ENCODE measurements at places on chromosomes 1 and 21.

DNA sequence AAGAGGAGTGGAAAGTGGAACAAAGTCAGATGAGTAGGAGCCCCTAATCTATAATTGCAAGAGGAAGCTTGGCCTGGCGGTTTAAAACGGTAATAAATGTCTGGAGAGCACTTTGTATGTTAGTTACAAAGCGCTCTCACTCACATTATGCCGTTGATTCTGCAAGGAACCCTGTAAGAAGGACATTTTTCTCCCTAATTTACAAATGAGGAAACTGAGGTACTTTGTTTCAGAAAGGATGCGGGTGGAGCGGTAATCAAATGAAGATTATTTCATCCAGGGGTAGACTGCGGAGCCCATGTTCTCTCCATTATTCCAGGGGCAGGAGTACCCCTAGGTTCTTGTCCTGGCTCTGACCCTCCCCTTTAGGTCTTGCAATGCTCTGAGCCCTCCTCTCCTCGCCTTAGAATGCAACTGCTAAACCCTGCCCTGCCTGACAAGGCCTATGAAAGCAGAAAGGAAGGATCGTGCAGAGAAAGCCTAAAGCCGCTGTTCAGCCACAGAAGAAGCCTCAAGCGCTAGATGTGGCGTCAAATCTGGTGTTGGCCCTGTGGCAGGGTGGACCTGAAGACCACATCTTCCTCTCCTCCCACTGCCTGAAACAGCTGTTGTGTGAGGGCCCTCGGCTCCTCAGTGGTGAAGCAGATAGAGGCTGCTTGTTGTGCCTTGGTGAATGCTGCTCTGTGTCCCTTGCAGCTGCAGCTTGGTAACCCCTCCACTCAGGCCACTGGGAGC lies 588 bp upstream of the PACC1 start:
- no peak for DNase-seq

DNA sequence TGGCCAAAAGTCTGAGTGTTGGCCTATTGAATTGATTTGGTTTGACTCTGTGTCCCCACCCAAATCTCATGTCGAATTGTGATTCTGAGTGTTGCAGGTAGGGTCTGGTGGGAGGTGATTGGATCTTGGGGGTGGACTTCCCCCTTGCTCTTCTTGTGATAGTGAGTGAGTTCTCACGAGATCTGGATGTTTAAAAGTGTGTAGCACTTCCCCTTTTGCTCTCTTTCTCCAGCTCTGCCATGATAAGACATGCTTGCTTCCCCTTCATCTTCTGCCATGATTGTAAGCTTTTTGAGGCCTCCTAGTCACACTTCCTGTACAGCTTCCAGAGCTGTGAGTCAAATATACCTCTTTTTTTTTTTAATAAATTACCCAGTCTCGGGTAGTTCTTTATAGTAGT lies 297.1 kb upstream of the ZRANB2 start:
- DNase-seq, result no peak

- no peak for DNase-seq
Observed at GRCh38 chr1:2259668-2260402, 31.7 kb downstream of the SKI start.

DNA sequence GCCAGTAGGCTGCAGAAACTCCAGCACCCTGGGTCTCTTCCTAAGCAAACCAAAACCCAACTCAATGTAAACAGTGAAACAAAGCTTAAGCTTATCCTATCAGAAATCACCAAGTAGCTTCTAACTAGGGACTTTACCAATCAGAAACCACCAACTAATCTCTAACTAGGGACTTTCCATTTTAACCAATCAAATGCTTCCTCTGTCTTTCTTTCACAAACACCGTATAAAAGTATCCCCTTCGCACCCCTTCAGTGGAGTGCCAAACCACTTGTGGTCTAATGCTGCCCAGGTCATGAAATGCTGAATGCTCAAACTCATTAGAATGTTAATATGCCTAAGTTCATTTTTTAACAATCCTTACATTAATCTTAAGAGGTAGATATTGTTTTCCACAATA lies 250.5 kb upstream of the DUSP10 start:
- DNase-seq, result no peak

DNA sequence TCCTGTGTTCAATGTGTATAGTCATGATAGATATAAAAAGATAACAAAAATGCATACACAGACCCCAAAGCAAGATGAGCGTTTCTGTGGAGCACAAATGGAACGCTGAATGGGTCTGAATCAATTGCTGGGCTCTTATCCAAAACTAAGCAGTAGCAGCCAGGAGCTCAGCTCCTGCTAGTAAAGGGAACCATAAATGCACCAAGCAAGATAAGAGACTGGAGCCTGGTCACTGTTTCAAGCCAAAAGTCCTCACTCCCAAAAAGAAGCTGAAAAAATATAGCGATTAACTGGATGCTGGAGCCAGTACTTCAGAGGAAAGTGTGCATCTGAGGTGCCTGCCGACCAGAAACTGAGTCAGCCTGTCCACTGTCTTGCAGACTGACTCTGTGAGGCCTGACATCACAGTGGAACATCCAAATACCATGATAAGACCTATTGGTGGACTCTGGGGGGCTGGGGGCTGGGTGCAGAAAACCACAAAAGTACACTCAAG lies 68.9 kb downstream of the LRRC8C start:
- peak; percentile 33 for DNase-seq

- no peak for DNase-seq
Observed at GRCh38 chr1:226308166-226308722, 720 bp downstream of the LIN9 start.

DNA sequence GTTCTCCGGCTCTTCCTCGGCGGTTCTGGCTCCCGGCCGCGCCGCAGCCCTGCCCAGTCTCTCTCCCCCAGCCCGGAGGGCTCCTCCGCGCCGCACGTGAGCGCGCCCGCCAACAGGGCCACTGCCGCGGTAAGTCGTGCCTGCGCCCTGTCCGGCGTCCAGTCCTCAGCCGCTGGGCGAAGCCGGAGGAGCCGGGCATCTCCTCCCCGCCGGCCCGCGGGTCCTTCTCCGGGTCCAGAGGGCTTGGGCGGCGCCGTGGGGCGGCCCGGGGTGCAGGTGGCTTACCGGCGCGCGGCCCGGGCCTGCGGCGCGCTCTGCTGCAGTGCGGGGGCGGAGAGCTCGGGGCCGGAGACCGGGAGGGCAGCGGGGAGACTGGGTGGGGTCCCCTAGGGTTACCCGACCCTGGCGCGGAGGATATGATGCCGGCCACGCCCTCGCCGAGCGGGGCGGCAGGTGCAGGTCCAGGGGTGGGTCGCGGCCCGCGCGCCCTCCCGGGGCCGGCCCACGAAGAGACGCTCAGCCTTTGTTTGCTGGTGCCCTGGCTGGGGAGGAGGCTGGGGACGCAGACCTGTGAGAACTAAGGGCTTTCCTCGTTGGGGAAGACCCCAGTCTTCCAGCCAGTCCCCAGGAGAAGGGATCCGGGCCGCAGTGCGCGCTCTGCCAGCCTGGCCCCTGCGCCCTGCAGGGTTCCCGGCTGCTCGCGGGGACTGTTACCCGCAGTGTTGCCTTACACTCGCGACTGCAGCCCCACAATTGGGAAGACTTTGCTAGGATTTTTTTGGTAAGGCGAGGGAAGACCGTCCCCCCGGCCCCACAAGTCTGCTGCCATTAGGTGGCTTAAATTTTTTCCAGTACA lies at the start of gene DOP1B:
Gene DOP1B (plus strand): TSS at position 10 of the 856 bp plus-strand sequence. CDS start 7,910 bp downstream, outside the sequence.
- no peak for DNase-seq

DNA sequence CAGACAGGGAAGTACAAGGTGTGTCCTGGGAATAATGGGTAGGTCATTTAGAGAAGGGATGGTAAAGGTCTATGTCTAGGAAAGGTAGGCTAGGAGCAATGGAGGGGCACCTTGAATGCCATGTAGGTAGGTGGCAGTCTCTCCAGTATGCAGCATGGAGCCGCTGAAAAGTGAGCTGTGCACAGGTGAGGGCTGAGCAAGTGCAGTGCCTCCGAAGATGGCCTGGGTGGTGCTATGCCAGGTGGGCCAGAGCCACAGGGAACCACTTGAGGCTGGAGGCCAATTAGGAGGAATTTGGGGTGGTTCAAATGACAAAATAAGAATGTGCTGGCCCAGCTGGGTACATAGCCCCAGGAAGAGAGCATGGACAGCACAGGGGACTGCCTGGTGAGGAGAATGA lies 25.0 kb downstream of the RNU5D-1 start:
- no peak for DNase-seq

DNA sequence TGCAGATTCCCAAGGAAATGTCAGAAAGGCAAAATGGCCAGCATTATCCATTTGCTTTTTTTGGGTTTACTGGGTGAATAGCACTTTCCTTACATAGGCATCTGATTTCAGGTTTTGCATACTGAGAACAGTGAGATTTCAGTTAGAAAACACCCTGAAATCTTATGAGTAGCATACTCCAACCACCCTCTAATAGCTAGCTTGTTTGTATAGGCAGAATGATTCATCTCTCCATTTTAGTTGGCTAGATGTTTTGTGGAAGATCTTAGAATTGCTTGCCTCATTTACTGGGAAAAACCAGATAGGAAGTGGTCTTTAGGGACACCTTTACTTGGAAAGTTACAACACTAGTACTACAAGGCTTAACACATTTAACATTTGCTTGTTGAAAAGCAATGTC lies 10.4 kb downstream of the KYAT3 start:
- DNase-seq, result no peak

DNA sequence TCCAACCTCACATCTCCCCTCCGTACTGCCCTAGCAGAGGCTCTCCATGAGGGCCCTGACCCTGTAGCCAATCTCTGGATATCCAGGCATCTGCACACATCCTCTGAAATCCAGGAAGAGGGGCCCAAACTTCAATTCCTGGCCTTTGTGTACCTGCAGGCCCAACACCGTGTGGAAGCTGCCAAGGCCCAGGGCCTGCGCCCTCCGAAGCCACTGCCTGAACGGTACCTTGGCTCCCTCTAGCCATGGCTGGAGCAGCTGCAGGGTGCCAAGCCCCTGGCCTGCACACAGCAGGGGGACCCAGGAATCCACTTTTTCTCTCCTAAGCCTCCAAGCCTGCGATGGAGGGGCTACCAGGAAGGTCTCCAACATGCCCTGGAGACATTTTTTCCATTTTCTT lies 84.2 kb downstream of the PTGER3 start:
- no peak for DNase-seq

DNA sequence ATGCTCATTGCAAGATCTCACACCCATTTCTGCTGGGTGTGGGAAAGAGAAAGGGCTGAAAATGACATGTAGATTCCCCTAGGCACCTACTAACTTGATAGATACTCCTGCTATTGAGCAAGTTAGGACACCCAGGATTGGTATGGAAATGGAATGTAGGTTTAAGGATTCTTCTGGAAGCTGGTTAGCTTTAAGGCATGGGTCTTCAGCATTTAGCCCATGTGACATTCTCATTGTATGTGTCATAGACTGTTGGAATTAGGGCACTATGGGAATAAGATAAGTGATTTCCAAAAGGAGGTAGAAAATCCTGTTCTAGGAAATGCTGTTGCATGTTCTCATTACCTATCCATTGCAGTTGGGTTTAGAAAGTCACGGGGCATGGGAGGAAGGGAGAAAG lies 76.2 kb downstream of the DISC1 start:
- DNase-seq, result no peak

GRCh38 chr1:17118706-17119075 lies 560 bp downstream of the PADI2 start:
- DNase-seq, result no peak

GRCh38 chr1:158806916-158807536 lies 24.1 kb upstream of the MNDA start:
- no peak for DNase-seq

GRCh38 chr21:44461464-44462001 lies 6.2 kb downstream of the LRRC3 start:
- no peak for DNase-seq

- DNase-seq, result no peak
Observed at GRCh38 chr1:110455151-110455550, 4.2 kb downstream of the PROK1 start.

DNA sequence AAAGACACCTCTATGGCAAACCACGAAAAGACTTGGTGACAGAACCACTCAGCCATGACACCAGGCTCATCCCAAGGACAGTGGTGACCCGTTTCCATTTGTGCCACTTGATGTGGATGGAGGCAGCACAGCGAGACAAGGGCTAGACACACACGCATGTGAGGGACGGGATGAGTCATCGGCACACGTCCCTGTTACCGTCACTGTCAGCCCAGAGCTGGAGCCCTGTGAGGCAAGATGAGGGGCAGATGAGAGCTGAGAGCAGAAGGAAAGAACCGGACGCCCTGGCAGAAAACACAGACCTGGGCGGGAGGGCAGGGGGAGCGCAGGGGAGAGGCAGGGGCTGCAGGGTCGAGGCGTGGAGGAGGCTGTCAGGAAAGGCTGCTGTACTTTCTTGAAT lies 57.8 kb downstream of the SIK1 start:
- no peak for DNase-seq

GRCh38 chr1:162006081-162006480 lies 17.6 kb downstream of the OLFML2B start:
- no peak for DNase-seq

GRCh38 chr1:62912028-62912638 lies 128.2 kb downstream of the ATG4C start:
- no peak for DNase-seq

DNA sequence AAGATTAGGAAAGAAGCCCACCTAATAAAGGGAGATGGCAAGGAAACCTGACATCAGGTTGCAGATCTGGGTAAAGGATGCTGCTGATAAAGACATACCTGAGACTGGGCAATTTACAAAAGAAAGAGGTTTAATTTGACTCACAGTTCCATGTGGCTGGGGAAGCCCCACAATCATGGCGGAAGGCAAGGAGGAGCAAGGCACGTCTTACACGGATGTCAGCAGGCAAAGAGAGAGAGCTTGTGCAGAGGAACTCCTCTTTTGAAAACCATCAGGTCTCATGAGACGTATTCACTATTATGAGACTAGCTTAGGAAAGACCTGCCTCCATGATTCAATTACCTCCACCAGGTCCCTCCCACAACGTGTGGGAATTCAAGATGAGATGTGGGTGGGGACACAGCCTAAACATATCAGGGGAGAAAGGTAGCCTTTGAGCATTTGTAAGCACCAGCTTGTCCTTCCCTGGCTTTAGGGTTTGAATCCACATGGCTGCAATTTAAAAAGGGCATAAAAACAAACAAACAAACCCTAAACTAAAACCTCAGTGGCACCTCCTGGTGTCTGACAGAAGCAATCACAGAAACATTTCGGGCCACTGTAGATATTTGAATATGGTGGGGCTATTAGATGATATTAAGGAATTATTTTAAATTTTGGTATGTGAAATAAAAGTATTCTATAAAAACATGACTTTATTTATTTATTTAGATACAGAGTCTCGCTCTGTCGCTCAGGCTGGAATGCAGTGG lies 33.1 kb downstream of the SLC2A7 start:
- DNase-seq, result no peak

DNA sequence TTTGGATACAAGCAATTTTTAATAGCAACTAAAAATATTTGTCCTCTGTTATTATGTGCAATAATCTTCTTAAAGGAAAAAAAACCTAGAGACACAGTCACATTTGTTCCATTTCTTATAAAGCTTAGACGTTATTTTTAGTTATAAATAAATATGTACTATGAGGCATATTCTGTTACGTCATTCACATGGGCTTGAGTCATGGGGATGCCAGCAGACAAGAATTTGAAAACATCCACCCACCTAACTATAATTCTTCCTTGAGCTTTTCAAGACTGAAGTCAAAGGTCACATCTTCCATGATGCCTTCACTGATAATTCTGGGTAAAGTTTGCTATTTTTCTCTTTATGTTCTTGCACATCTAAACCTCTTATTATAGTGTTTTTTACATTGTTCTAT lies 268.8 kb downstream of the KCTD3 start:
- no peak for DNase-seq

Measured in stimulated activated CD8-positive, alpha-beta memory T cell treated with anti-CD3 and anti-CD28 coated beads, Interleukin-7, amount 100 ng/mL, for 48 hours (primary cell).